Aorta (tissue), 5 donors: ENCODE measurements at places on chromosomes 2 and 18. TPM values are rescaled to one million over a fixed set of nuclear protein-coding genes. Genes with fewer than 3 reads are reported as not detected.

DNA sequence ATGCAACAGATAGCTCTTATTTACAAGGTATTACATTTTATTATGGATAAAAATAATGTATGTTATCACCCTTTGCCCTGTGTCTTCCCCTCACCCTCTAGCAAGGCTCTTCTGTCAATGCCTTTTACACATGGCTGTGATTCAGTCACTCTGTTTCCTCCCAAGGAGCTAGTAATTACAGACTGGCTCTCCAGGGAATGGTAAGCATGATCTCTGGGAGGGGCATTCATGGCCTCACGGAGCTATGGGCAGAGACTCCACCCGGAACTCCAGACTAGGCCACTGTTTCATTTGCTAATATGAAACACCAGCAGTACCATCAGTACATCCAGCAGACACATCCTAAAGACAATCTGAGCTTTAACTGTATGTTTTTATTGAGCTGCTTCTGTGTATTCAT, 410.9 kb upstream of the CYRIA start:
- no peak for DNase-seq

DNA sequence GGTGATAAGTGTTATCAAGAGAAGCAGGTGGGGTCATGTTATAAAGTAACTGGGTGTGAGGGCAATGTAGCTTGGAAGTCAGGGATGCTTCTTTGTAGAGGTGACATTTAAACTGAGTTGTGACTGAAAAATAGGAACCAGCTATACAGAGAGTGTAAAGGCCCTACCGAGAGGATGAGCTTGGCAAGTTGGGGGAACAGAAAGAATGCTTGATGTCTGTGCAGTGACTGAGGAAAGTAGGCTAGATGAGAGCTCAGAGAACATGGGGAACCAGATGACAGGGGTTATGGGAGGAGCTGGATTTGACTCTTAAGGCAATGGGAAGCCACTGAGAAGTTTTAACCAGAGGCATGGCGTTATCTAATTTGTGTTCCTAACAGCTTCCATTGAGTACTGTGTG, 115.3 kb downstream of the DOCK10 start:
- DNase-seq = no peak

DNA sequence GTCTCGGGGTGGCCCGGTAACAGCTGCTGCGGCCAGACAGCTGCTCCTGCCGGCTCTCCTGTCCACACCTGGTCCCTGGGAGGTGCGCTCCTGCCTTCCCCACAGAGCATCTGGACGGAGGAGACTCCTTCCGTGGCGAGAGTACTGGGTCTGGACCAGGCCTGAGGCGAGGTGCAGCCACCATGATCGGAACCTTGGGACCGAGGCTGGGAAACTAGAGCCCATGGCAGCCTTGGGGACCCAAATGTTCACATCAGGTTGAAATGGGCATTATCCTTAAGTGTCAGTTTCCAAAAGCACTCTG, 628 bp downstream of the GIGYF2 start:
- DNase-seq = no peak

DNA sequence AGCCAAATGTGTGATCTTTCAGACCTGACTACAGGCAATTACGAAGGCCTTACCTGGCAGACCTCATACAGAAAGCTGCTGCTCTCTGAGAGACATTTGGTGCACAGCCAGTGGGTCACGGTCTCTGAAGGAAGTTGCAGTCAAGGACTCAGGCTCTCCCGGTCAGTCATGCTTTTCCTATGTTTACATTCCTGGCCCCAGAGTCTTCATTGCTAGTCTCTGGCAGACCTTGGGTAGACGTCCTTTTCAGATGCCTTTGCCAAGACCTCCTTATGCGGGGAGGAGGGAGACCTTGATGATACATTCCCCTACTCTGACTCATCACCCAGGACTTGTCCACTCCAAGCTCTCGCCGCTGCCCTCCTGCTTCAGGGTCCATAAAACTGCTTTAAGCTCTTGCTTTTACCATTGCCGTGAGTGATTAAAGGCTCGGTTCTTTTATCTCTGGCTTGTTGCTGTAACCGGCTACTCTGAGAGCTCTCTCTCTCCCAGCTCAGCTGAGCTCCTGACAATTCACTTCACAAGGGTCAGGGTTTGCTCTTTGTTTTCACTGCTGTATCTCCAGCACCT, 62.0 kb upstream of the SLC35F5 start:
- no peak for DNase-seq

GRCh38 chr2:26562811-26563645, 78.1 kb downstream of the CIB4 start:
- DNase-seq = peak; percentile 63

GRCh38 chr2:207184768-207185167, 19.0 kb upstream of the KLF7 start:
- no peak for DNase-seq

CNTNAP5 gene
- polyA plus RNA-seq = not detected

PROKR1 gene
- not detected for polyA plus RNA-seq

GRCh38 chr2:88659538-88659915, 31.9 kb upstream of the RPIA start:
- DNase-seq = no peak

- DNase-seq = no peak
Observed at GRCh38 chr2:105840933-105841332, 96.2 kb downstream of the NCK2 start.

DNA sequence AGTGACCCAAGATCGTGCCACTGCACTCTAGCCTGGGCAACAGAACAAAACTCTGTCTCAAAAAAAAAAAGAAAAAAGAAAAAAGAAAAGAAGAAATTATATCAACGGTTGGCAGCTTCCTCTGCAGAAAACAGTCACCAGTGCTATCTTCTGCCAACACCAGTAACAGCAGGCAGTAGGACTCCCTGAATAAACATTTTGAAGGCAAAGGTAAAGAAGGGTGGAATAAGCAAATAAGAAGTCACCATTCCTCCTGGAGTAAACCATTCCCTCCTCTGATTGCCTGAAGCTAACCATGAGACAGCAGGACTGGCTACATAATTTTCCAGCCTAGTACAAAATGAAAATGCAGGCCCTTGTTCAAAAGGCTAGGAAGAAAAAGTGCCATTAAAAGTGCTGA, 9.0 kb upstream of the RNF103 start:
- no peak for DNase-seq

DNA sequence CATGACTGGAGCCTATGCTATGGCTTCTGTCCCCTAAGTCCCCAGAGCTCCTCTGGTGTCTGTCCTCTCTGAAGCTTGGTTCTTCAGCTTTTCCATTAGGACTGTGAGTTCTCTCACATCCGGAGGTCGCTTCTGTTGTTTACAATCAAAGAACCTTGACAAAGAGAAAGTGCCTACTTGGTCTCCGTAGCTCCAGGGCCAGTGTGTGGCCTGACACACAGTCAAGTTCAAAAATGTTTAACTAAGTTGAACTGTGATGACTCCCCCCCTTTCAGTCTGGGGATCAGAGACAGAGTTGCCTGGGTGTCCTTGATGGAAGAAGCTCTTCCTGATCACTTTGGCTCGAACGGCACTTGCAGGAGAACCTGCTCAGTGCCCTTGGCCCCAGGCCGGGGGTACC, 26.3 kb upstream of the YWHAQ start:
- peak; percentile 28 for DNase-seq

GRCh38 chr2:86135653-86136052, 29.6 kb downstream of the PTCD3 start:
- no peak for DNase-seq

GRCh38 chr2:220104871-220105351, 477.5 kb downstream of the SLC4A3 start:
- DNase-seq = no peak

TLK1 gene
- 12.3 TPM for polyA plus RNA-seq

DNA sequence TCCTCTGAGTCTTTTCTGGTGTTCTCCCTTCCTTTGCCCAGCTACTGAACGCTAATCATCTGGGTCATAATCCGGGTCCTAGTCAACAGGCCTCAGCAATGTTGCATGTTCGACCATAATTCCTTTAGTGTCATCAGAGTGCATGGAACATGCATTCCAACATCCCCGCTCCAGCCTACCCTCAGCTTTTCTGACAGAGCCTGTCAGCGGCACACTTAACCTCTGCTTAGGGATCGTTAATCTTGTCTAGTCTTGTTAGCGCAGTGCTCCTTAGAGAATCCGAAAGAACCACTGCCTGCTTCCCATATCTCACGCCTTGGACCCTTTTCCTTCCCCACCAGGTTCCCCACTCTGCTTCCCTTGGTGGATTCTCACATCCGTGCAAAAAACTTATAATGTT, 767.9 kb upstream of the ID2 start:
- DNase-seq = no peak

DNA sequence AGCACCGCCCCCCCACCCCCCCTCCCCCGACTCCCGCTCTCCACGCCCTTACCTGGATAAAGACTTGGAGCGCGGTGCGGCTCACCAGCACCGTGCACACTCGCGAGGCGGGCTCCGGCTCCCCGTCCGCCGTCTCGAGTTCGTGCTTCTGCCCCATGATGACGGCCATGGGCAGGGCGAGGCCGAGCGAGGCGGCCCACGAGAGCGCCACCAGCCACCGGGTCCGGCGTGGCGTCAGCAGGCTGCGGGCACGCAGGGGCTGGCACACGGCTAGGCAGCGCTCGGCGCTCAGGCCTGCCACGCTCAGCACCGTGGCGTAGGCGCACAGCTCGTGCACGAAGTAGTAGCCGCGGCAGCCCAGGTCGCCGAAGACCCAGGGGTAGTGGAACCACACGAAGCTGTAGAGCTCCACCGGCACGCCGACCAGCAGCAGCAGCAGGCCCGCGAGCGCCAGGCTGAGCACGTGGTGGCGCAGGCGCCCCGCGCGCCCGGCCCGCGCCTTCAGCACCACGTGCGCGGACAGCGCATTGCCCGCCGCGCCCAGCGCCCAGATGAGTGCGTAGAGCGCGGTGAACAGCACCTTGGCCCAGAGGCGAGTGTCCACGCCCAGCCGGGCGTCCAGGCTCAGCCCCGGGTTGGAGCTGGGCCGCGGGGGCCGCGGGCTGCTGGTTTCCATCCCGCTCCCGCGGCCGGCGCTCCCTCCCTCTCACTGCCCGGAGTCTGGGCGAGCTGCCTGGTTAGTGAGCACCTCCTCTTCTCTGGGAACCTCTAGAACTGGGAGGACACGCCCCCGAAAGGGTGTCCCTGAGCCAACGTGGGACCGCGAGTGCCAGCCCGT, at the start of gene NTSR2:
NTSR2 (minus strand) TSS at position 742 of the 838 bp plus-strand sequence; CDS start at position 676, 66 bp downstream.
- peak; percentile 87 for DNase-seq

KIAA2012 gene
- polyA plus RNA-seq = not detected

DNA sequence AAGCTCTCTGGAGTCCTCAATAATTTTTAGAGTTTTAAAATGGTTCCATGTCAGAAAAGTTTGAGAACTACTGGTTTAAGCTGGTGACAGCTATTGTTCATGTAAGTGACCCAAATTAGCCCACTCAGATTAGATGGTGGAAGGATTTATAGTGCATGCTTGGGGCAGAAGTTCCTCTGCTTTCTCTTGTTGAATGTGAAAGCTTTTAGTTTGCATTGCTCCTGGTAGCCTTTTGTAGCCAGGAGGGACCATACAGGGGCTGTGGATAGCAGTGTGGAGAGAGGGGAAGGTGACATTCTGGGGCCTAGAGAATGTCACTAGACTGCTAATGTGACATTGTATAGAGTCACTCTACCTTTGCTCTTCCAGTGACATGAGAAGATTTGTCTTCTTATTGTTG, 40.3 kb upstream of the IGFBP5 start:
- DNase-seq = no peak

COL3A1 gene
- 155 TPM for polyA plus RNA-seq

- DNase-seq = no peak
Observed at GRCh38 chr2:27448381-27448780, 6.2 kb downstream of the KRTCAP3 start.

SAP130 gene
- polyA plus RNA-seq = 9.2 TPM

RAPGEF4 gene
- polyA plus RNA-seq = 0.46 TPM

GRCh38 chr2:72350852-72351251, 203.2 kb upstream of the CYP26B1 start:
- DNase-seq = no peak

DNA sequence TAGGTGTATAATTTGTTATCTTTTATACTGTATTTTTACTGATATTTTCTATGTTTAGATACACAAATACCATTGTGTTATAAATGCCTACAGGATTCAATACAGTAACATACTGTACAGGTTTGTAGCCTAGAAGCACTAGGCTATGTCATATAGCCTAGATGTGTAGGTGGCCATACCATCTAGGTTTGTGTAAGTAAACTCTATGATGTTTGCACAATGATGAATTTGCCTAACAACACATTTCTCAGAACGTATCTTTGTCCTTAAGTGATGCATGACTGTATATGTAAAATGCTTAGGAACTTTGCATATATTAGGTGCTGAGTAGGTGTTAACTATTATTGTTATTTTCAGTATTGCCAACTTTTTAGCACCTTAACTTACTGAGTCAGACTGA, 17.3 kb downstream of the UNC80 start:
- DNase-seq = no peak

VWC2L gene
- polyA plus RNA-seq = not detected

ICA1L gene
- polyA plus RNA-seq = 8.4 TPM

MALL gene
- polyA plus RNA-seq = 6.2 TPM
